Stimulated activated CD8-positive, alpha-beta memory T cell treated with anti-CD3 and anti-CD28 coated beads, Interleukin-2, amount 100 ng/mL, for 48 hours (primary cell): ENCODE measurements at places on chromosomes 6 and 20.

DNA sequence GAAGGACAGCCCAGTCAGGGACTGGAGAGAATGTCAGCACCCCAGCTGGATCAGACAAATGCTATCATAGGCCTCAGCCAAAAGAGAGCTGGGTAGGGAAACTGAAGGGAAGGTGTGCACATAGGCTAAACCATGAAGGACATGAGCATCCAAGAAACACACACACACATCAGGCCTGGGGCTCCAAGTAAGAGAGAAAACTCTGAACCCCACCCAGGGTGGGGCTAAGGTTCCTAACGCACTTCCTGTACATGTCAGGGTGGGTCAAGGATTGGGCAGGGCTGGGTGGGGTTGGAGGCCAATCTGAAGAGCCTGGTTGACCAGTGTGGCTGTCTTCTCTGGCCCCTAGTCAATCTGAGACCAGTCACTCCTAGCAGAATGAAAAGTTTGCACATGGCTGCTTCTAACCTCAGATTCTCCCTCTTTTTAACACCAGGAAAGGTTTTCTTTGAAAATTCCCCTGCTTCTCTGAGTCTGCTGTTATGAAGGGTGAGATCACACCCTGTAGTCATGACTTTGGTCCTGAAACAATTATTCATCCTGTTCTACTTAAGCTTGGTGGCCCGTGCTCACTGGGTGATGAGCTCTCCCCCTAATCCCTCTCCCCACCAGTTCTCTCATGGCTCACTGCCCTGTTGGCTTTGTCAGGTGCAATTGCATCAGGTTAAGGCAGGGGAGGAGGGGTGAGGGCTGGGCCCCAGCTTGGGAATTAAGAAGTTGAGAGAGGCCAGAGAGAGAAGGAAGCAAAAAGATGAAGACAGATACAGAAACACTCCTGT, 88.4 kb downstream of the MAFB start:
- DNase-seq, result no peak

DNA sequence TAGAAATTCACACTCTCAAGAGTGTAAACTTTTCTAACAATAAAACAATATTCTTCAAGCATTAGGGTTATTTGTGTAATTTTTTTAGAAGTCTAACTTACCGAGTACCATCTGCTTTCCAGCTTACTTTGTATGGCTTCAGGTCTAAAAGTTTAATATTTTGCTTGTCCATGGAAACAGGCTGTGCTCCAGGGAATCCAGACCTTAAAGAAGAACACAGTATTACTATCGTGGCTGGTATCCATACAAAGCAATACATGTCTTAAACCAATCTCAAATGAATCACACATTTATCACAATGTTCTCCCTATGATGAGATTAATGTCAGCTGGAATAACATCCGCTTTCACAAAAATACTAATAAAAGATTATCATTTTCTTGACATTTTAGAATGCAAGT, 73.0 kb downstream of the RNGTT start:
- no peak for DNase-seq

DNA sequence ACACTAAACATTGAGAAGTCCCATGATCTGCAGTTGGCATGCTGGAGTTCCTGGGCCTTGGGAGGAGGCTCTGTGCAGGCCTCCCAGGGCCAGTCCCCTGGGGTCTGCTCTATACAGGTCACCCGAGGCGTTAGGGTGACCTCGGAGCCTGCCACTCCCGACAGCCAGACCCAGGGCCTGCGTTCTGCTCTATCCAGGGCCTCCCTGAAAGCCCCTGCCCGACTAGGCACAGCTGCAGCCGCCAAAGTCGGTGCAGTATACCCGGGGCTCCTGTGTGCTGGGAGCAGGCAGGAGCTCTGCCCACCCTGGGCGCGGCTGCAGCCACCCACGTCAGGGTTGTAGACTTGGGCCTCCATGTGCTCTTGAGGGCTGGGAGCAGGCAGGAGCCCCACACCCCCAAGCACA, 6.3 kb upstream of the OR14J1 start:
- DNase-seq, result no peak

DNA sequence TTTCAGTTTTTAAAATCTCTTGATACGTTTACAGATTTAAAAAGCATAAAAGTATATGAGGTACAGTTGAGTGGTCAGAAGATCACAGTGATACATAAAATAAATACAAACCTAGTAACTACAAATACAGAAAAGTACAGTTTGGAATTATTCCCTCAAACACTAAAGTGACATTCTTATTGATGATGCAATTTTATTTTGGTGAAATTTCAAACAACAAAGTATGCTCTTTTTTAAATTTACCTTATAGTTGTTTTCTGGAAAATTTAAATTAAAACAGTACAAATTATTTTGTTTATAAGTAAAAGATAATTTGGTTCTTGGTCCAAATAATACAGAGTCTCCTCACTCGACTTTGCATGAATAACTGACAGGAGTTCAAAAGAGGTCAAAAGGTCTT, 1305.1 kb upstream of the GJE1 start:
- DNase-seq, result no peak

- no peak for DNase-seq
Measured at GRCh38 chr6:139080255-139080920, 51.8 kb downstream of the ABRACL start.

GRCh38 chr20:36304786-36305495, 1.2 kb upstream of the DLGAP4 start:
- no peak for DNase-seq

DNA sequence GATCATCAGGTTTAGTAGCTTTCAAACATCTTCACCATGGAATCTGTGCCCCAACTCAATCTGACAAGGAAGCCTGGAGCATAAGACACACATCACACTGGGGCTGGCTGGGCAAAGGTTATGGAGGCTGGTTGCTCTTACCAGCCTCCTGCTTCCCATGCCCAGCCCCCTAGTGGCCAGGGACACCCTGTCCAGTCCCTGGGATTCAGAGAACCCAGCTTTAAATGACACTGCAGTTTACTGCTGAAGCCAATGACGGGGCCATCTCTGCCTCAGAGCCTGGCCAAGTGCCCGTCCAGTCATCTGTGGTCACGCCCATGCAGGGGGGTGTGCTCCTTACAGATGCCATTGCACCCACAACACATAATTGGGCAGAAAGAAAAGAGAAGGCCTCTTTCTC, 272.9 kb downstream of the SMOC2 start:
- no peak for DNase-seq

- no peak for DNase-seq
Measured at GRCh38 chr6:113650610-113650979, 206.6 kb upstream of the MARCKS start.

DNA sequence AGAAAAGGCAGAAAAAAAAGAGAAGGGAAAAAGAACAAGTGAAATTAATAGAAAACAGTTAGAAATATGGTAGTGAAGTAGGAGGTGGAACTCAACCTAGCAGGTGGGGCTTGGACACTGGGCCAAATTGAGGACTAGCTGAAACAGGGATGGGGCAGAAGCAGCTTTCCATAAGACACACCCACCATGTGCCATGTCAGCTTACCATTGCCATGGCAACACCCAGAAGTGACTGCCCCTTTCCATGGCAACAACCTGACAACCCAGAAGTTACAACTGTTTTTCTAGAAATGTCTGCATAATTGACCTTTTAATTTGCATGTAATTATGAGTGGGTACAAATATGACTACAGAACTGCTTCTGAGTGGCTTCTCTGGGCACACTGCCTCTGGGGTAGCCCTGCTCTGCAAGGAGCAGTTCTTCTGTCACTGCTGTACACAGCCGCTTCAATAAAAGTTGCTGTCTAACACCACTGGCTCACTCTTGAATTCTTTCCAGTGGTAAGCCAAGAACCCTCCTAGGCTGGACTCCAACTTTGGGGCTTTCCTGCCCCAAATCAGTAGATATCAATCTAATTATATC, 35.9 kb upstream of the SLC24A3 start:
- no peak for DNase-seq

DNA sequence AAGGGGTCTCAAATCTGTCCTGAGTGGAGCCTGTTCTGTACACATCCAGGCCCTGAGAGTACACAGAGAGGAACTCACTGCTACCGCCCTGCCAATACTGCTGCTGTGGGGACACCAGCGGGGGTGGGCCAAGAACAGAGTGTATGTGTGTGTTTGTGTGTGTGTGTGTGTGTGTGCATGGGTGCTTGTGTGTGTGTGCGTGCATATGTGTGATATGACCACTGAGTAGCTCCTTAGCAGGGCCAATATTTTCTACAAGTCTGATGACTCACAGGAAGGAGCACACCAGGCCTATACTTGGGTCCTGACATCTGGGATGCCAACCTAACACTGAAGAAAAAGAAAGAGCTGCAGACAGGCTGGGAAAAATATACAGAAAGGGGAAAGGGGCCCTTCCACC, 1.4 kb downstream of the RAET1E start:
- no peak for DNase-seq

DNA sequence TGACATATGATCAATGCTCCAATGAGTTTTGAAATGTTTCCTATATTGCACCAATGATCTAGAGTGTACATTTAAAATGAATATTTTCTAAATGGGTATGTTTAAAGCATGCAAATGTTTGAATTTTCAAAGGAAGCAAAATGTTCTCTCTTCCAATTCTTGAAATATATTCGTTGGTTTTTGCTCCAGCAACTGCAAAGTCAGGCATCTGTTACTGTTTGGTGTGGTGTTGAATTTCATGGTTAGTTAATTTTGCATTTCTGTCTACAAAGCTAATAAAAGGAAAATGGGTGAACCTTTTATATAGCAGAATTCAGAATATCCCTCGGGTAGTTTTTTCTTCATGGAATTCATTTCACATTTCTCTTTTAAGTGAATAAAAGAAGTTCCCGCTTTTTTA, 1018.3 kb downstream of the GRIK2 start:
- no peak for DNase-seq

- DNase-seq, result no peak
Measured at GRCh38 chr6:56996401-56996800, 41.5 kb downstream of the BEND6 start.

DNA sequence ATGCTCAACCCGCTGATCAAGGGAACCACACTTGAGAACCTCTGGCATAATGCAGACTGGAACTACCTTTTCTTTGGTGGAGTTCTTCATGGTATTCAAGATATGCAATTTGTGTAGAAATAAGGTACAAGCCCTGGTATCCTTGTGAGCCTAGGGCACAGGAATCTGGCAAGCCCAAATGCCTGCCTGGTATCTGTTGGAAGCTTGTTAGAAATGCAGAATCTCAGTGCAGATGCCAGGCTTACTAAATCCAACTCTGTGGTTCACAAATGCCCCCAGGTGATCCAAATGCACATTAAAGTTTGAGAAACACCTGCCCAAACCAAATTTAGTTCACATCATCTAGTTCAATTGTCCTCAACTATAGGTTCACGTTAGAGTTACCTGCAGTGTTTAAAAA, 159.8 kb upstream of the LAMP5 start:
- no peak for DNase-seq

DNA sequence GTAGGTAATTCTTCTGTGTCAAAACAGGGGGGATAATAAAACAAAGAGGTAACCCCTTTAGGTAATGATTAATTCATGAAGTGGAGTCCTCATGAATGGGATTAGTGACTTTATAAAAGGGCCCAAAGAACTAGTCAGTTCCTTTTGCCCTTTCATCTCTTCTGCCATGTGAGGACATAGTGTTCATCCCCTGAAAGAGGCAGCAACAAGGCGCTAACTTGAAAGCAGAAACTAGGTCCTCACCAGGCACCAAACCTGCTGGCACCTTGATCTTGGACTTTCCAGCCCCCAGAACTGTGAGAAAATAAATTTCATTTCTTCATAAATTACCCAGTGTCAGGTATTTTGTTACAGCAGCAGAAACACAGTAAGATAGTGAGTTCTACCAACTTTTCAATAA, 16.4 kb upstream of the BRPF3 start:
- DNase-seq, result no peak

GRCh38 chr6:113630738-113631535, 226.2 kb upstream of the MARCKS start:
- DNase-seq, result no peak

- no peak for DNase-seq
Measured at GRCh38 chr6:36056178-36056577, 28.6 kb downstream of the MAPK14 start.

GRCh38 chr6:47203266-47203937, 106.3 kb downstream of the TNFRSF21 start:
- DNase-seq, result no peak

GRCh38 chr20:38485041-38485440, 12.4 kb downstream of the RALGAPB start:
- no peak for DNase-seq

DNA sequence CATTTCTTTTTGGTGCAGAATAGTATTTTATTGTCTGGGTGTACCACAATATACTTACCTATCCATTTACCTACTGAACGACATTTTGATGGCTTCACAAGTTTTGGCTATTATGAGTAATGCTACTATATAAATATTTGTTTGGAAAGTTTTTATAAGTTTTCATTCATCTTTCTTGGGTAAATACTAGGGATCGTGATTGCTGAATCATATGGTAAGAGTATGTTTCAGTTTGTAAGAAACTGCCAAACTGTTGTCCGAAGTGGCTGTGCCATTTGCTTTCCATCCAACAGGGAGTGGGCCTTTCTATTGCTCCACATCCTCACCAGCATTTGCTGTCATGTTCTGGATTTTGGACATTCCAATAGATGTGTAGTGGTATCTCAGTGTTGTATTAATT, 104.2 kb downstream of the CDYL start:
- DNase-seq, result no peak

DNA sequence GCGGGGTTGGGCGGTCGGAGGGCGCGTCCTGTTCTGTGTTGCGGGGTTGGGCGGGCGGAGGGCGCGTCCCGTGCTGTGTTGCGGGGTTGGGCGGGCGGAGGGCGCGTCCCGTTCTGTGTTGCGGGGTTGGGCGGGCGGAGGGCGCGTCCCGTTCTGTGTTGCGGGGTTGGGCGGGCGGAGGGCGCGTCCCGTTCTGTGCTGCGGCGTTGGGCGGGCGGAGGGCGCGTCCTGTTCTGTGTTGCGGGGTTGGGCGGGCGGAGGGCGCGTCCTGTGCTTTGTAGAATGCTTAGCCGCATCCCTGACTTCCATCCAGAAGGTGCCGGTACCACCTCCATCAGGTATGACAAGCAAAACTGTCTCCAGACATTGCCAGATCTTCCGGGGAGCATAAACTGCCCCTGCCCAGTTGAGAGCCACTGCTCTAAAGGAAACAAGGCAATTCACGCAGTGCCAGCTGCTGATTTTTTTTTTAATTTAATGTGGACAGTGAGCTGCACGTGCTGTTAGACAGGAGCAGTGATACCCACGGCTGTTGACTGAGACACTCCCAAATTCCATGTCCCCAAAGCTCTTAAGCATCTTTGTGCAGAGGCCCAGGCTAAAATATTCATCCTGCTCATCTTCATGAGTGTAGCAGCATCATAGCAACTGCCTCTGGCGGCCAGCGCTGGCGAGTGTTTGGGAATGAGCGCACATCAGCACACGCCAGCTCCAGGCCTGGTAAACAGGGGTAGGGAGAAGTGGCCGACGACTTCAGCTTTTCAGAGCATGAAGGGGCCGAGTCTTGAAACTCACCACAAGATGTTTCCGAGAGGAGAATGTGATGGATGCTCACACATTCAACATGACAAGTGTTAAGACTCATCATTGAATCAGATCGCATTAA, 284.4 kb upstream of the CDH4 start:
- no peak for DNase-seq

DNA sequence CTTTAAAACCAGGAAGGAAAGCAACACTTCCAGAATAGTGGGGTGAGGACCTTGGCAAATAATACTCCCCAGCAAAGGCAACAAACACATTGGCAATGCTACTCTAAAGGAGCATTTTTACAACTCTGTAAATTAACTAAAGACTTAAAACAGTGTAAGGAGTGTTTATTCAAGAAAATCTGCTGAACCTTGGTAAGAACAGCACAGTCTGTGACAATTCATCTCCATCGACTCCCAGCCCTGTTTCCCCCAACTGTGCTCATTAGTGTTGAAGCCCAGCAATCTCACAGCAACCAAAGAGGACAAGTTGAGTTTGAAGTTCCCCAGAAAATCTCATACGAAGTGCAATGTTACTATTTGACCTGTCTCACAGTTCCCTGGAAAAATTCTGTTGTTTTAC, 884.9 kb downstream of the C6orf118 start:
- DNase-seq, result no peak
